RPMI8226 (cell line): ENCODE measurements at places on chromosomes 1 and 21.
A peak's percentile ranks its signal among the peaks of the same experiment; 100 is the strongest.

DNA sequence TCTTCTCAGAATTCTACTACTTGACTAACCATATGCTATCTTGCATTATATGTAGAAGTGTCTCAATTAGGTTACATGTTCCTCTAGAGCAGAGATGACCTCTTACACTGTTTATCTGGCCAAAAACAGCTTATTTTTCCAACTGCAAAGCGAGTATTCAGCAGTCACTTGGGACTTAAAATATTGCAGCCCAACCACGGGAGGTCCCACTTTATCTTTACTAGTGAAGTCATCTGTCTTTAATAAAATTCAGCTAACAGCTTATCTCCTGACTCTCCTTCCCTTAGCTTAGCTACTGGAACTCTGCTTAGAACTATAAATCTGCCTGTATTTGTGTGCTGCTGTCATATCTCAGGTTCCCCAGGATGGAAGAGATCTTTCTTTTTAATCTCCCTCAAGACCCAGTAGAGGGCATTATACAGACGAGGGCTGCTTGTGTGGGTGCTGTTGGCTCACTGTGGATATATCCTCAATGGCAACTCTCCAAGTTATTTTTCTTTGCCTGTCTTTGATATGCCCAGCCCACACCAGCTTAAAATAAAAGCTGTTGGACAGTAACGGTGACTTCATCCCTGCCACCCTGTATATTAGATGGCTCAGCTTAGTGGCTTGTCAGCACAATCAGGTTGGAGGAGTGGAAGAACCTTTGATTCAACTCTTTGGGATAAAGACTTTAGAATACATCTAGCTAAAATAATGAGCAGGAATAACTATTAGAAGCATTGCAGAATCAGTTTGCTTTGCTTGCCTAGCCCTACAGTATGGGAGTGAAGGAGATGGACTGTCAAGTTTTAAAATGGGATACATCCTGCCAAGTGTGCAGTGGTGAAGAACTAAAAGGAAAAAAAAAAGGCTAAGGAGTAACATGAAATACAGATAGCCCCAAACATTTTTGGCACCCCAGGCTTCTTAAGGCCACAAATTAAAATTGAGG, 9.6 kb downstream of the ENSA start:
- DNase-seq, result peak; percentile 83

DNA sequence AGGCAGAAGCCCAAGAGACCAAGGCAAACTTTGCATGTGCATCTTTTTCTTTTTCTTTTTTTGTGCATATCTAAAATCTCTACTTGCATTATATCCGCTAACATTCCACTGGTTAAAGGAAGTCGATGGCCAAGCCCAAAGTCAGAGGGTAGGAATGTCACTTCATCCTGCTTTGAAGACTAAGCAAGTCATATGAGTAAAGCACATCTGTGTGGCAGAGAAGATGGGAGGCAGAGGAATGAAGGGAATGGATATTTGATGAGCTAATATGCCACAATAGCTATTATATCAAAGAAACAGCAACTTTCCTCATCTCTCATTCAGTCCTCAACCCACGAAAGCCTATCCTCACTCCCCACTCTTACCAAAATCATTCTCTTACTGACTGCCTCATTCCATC, 59.3 kb downstream of the RNF220 start:
- no peak for DNase-seq

DNA sequence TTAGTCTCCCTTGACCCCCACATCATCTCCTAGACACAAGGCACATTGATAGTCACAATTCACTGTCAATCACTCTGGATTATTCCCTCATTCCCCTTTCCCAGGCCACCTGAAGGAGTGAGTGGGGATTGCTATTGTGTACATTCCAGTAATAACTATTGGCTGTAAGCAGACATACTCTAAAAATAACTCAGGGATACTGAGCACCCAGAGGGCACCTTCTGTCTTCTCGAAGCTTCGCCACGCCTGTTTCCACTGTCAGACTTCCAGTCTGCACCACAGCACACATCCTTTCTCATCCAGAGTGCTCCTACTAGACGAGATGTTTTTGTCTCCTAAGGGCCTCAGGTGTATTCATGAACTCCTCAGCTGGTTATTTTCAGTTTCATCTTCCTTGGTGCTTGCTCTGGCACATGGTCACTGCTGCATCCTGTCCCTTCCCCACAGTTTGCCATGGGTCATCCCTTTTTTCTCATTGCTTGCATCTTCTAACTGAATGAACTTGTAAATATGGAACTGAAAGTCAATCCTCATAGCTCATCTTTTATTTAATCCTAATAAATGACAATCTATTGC, 848 bp upstream of the APOBEC4 start:
- peak; percentile 69 for DNase-seq

DNA sequence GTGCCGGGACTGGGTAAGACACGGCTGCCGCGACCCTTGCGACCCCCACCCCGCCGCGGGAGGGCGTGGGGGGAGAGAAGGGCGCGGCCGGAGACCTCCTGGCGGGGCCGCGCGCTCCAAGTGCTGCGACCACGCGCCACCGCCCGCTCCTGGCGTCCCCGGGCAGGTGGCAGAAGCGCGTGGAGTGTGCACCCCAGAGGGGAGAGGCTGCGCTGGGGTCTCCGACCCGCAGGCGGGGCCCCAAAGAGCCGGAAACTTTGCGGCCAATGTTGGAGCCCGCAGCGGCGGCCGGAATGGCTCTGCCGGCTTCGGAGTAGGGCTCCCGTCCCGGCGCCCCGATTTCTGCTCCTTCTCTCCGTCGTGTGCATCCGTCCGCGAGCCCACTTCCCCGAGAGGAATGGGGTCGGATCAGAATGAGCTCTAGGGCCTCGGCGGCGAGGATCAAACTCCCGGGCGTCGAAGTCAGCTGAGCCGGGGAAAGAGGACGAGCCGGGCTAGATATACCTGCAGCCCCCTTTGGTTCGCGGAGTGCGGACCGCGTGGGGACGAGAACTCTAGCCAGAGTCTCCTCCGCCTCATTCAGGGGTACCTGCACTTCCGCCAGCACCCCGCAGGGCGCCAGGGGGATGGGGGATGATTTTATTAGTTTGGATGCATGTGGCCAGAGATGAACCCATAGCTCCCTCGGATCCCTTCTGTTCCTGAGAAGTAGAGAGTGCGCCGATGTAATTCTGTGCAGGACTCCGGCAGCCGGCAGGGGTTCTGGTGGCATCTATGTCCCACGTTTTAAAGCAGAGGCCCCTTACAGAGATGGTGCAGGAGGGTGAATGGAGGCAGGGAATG, 751 bp downstream of the STUM start:
- DNase-seq, result no peak

- DNase-seq, result no peak
Measured at GRCh38 chr1:2819429-2819828, 17.9 kb upstream of the TTC34 start.

- DNase-seq, result peak; percentile 91
Measured at GRCh38 chr1:200867018-200867811, 5.6 kb upstream of the GPR25 start.

- DNase-seq, result peak; percentile 38
Measured at GRCh38 chr1:216531263-216532239, 108.3 kb upstream of the USH2A start.

DNA sequence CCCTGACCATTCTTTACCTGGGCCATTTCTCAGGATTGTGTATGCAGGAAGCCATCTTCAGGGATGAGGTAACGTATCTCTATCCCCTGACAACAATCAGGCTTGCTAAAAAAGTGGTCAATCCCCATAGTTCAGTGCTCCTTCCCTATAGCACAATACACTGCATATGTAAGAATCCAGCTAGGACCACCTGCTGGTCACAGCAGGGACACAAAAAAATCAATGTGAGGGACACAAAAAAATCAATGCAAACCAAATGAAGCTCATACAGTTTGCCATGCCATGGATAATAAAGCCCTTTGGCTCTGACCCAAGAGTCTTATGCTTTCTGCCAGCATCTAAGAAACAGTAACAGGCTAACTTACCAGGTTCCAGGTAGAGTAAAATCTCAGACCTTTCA, 16.3 kb downstream of the ACBD6 start:
- no peak for DNase-seq

DNA sequence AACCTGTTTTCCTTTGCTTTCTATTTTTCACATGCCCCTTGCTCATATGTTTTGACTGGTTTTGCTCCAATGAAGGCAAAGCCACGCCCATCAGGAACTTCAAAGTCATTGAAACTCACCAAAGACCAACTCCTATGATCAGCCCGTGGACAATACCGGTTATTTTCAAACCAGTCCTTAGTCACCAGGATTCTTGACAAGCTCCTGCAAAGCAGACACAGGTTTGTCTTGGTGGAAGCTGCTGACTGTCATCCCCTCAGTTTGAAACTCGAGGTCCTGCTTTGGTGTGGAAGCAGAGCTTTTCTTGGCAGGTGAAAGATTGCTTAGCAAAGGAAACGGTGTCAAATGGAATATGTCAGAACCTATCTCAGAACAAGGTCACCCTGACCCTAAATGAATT, 384.7 kb upstream of the CXADR start:
- DNase-seq, result no peak

- no peak for DNase-seq
Measured at GRCh38 chr1:212873518-212873917, 15.4 kb downstream of the FLVCR1 start.

- DNase-seq, result no peak
Measured at GRCh38 chr1:185238447-185238846, 78.6 kb downstream of the IVNS1ABP start.

GRCh38 chr1:181655756-181656155, 172.4 kb downstream of the CACNA1E start:
- DNase-seq, result no peak

DNA sequence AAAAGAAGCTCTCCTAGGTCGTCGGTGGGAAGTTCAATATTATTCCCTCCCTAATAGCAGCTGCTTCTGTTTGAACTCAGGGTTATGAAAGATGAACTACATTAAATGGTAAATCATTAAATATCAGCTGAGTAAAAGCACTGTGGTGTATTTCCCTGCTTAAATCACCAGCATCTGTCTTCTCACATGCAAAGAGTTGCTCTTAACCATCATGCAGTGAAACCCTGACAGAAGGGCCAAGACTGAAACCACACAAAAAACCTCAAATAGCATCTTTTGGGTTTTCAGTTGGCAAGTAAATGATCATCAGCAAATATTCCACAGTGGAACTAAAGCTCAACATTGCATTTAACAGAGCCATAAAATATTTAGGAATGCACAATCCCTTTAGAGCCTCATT, 380.0 kb upstream of the ADGRL2 start:
- DNase-seq, result no peak

DNA sequence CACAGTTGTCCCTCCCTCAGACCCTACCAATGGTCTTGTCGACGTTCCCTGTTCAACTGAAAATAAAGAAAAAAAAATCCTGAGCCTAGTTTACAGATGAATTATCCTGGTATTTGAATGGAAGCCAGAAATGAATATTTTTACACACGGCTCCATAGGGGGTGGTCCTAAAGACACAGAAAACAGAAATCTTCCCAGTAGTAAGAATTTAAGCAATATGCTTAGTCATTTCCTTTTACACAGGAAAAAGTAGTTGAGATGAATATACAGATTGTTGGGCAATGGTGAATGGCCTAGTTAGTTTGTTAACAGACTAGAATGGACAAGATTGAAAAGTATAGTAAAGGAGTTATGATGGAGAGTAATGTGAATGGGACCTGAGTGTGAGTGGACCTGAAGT, 67.4 kb downstream of the RGS18 start:
- no peak for DNase-seq
